Renal cortex interstitium (tissue), 15 donors: ENCODE measurements at places on chromosomes 7 and 10. TPM values are rescaled to one million over a fixed set of nuclear protein-coding genes. Genes with fewer than 3 reads are reported as not detected.

GRCh38 chr7:14048889-14049288 lies 59.4 kb upstream of the ETV1 start:
- no peak for DNase-seq

DNA sequence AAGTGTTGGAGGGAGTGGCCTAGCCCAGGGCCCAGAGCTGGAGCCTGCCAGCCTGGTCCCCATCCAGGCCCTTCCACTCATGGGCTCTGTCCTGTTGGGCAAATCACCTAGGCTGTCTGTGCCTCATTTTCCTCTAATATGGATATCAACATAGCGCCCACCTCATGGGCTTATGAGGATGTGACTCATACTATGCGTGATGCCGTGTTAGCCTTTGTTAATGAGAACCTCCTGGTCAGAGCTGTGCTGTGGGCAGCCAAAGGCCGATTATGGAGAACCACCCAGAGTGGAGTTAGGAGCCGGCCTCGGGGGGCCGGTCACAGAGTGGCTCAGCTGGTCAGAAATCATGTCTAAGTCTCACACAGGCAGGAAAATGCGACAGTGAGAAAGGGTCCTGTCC lies 306.4 kb downstream of the PAXIP1 start:
- no peak for DNase-seq

DNA sequence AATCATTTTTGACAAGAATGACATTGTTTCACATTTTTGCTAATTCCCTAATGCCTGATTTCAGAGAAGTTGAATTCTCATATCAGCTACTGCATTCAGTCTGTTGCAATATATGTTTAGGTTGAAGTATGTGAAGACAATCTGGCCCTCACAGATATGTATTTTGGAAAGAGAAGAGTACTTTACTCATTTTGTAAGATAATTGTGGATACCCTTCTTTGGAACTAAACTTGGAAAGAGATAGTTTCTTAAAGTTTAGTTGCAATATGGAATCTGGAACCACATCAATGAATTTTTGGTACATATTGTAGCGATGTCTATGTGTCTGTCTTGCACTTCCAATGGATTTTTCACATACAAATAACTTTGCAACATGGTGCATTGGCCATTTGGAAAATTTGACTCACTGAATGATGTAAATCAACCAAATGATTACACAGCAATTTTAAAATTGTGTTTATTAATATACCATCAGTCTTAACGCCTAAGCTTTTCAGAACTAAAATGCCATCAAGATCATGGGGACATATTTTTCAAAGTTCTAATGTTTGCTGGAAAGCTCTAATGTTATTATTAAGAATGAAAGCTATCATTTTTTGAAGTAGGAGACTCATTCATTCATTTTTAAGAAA lies 39.3 kb upstream of the TMEM26 start:
- DNase-seq = no peak

GRCh38 chr10:45180507-45180906 lies 134.9 kb downstream of the OR13A1 start:
- no peak for DNase-seq

DNA sequence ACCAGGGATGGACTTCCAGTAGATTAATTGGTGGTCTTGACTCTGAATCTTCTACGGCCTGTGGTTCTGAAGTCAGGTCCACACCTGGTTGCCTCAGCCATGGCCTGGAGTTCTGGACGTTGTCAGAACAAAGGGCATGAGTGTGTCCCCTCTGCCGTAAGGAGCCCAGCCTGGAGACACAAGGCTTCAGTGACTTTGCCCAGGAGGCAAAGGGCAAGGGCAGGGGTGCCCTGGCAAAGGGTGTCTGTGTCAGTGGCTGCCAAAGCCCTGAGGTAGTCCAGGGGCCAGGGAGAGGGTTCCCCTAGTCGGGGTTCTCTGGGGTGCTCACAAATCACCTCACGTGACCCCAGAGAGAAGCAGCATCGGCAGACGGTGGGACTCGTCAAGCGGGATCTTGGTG lies 273.2 kb upstream of the ZNF32 start:
- DNase-seq = no peak

GRCh38 chr7:23893176-23893941 lies 183.3 kb downstream of the STK31 start:
- no peak for DNase-seq

The GRID2IP gene
- polyA plus RNA-seq = 0.42 TPM

The PALD1 gene
- 10.1 TPM for polyA plus RNA-seq

The NKX2-3 gene
- polyA plus RNA-seq = 0.08 TPM

The SMURF1 gene
- polyA plus RNA-seq = 15.9 TPM
